ENCODE measurements at places on chromosomes 1 and 21.

DNA sequence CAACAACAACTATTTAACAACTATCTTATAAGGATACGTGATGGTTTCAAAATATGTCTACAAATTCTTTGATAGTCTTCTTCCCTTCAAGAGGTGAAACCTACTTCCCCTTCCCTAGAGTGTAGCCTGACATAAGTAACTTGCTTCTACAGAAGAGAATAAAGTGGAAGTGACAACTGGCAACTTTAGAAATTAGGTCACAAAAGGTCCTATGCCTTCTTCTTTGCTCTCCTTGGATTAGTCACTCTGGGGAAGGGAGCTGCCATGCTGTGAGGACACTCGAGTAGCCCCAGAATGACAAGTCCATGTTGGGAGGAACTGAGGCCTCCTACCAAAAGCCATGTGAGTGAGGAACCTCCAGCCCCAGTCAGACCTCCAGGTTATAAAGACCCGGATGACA is 19.2 kb downstream of the EFCAB14 start:
- no peak for DNase-seq

GRCh38 chr1:162366149-162366548 is 10.5 kb downstream of the SPATA46 start:
- DNase-seq = no peak

DNA sequence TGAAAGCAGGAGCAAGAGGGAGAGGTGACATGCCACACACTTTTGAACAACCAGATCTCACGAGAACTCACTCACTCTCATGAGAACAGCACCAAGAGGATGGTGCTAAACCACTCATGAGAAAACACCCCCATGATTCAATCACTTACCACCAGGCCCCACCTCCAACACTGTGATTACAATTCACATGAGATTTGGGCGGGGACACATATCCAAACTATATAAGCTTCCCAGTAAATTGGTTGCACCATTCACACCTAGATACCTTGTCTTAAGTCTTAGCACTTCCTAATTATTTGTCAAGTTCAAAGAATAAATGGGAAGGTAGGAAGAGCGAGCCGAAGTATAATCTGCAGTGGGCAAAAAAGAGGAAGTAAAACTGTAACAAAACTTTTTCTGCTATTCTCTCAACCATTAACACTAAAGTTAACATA is 34.3 kb downstream of the AMY1C start:
- no peak for DNase-seq

DNA sequence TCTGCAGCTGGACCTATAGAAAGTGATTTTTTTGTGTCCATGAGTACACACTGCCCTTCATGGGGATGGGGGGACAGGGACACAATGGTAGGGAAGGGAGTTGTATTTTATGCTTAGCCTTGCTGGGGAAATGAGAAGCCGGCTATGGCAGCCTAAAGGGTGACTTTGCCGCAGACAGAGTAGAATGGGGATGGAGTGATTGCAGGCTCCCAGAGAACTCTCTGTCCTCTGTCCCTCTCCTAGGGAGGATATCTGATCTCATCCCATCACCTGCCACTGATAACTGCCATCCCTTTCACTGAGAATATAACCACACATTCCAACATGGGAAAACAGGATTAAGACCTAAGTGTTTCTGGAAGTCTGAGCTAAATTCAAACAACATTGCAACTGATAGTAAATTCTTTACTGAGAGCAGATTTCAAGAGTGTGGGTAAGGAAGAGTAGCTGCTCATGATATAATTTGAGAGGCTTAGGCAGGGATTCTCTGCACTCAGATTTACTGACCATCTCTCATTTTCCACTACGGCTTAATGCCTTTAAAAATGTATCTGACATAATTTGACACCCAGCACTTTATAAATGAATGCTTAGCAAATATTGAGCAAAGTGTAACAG is 13.9 kb downstream of the SH2D1B start:
- DNase-seq = no peak

- no peak for DNase-seq
These were observed 45.9 kb downstream of the BARHL2 start for GRCh38 chr1:90671251-90671650.

DNA sequence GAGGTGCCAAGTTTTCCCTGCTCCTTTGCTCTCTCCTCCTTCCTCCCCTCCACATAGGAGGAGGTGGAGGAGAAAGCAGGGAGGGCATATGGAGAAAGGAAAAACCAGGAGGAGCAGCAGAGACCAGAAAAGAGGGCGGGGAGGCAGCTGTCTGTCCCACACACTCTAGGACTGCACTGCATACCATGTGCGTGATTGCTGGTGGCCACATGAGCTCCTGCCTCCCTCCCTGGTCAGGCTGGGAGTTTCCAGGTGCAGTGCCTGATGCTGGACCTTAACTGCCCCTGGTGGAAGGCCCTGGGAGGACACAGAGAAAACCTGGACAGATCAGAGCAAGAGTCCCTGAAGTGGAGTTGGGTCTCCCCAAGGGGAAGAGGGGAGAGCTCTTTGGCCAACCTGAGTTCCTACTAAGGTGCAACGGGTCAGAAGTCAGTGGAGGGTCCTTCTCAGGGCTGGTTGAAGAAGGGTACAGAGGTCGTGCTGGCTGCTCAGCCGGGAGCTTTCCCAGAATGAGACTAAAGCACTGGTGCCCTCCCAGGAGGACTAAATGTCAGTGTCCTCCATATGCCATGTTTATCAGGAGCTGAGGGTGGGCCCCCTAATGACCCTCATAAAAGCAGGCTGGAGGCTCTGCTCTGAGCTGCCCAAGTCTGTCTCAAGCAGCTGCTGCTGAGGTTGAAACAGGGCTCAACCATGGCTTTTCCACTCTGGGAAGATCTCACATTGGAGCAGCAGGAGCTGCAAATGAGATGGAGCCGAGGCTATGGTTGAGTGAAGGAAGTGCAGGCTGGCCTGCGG is 3.5 kb upstream of the LGR6 start:
- no peak for DNase-seq

- no peak for DNase-seq
These were observed 57.2 kb upstream of the CNIH3 start for GRCh38 chr1:224558904-224559303.
